Cardiac muscle cell (in vitro differentiated cells and primary cell): ENCODE measurements at places on chromosomes 5 and 9. TPM values are rescaled to one million over a fixed set of nuclear protein-coding genes. Genes with fewer than 3 reads are reported as not detected.

Gene SLC6A3
- total RNA-seq = 0.04 TPM in 1 of 2 replicates, not detected in the other

Gene EIF4E1B
- total RNA-seq = not detected in 2 replicates

Gene SLC46A2
- total RNA-seq = not detected in 2 replicates

Gene AHRR
- total RNA-seq = 1.2 and 1.4 TPM in 2 replicates

Gene RHOBTB3
- 343 and 477 TPM in 2 replicates for total RNA-seq

Gene HBEGF
- total RNA-seq = 4.9 TPM in 2 replicates

Gene ADCY2
- total RNA-seq = 2.2 and 3.3 TPM in 2 replicates

Gene SH3PXD2B
- total RNA-seq = 19.7 and 27.6 TPM in 2 replicates

Gene FCN1
- total RNA-seq = not detected in 2 replicates

Gene SLC2A6
- total RNA-seq = 2.4 and 8.6 TPM in 2 replicates

Gene ZBED3
- total RNA-seq = 2.3 and 4.3 TPM in 2 replicates

Gene OGN
- 0.11 TPM in 1 of 2 replicates, not detected in the other for total RNA-seq

Gene OR1J2
- total RNA-seq = not detected in 2 replicates

Gene SLC6A7
- total RNA-seq = not detected in 2 replicates

Gene ZNF483
- total RNA-seq = 4.5 and 7.2 TPM in 2 replicates

Gene ATG10
- 7.7 and 9.0 TPM in 2 replicates for total RNA-seq

Gene ALG2
- total RNA-seq = 38.3 and 46.3 TPM in 2 replicates

Gene FAM81B
- not detected in 2 replicates for total RNA-seq

Gene TSLP
- total RNA-seq = 0.30 and 0.42 TPM in 2 replicates
